ENCODE measurements at places on chromosomes 6 and 20.

DNA sequence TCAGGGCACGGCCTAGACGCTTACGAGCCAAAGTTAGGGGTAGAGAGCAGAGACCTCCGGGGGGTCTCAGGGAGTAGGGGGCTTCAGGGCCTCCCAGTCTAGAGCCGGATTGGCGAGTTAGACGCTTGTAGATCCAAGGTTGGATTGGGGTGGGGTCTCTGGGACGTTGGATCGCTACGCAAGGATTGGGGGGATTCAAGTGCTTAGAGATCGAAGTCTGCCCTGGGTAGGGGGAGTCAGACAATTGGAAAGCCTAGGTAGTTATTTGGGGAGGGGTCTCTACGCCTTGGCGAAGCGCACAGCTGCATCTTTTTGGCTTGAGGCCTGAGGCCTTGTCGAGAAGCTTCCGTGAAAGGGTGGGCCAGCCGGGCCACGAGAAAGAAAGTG is 469 bp downstream of the STX16 start:
- DNase-seq: no peak

- no peak for DNase-seq
Observed at GRCh38 chr20:41133709-41134361, 3.5 kb upstream of the PLCG1 start.

GRCh38 chr20:36472637-36473090 is 68.7 kb upstream of the MYL9 start:
- no peak for DNase-seq

DNA sequence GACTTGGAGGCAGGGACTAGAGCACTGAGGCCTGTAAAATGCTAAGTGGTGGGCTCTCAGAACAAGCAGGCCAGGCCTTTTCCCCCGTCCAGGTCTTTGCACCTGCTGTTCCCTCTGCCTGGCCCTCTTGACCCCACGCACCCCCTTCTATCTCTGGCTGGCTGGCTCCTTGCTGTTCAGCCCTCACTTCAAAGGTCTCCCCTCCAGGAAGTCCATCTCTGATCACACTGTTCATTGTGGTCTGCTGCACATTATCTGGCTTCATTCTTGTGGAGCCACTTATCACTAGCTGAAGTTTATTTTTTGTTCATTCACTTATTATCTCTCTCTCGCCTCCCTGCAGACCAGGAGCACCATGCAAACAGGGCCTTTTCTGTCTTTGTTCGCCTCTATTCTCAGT is 24.5 kb downstream of the SLC13A3 start:
- DNase-seq: no peak

DNA sequence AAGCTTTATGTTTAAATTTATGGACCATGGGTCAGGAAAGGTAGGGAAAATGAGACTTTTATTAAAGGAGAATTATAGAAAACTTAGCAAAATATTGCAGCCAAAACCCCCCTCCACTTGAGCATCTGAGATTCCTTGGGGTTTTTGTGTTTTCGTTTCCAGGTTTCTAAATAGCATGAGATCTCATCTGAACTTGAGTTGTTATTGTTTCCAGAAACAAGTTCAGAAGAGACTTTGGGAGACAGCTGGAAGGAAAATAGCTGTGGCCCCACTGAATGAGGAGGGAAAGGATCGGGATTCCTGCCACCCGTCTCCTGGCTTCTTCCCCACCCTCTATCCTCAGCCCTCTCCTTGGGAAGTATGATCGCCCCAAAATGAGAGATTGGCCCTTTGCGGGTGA is 75.5 kb downstream of the TBC1D7 start:
- no peak for DNase-seq

DNA sequence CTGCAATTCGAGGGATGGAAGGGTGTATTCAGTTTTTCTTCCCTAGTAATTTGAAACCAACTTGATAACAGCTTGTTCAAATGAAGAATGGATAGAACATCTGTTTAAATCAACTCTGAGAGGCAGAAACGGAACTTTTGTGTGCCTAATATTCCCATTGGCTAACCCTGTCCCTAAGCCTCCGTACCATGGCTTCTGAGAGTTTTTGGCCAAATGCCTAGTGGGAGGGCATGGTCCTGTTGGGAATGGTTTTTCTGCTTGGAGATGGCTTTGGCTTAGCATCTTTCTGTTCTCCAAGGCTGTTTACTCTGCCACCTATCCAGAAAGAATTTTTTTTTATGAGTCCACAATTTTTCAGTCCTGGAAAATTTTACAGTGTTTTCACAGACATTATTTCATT is 126.7 kb upstream of the MLIP start:
- no peak for DNase-seq

DNA sequence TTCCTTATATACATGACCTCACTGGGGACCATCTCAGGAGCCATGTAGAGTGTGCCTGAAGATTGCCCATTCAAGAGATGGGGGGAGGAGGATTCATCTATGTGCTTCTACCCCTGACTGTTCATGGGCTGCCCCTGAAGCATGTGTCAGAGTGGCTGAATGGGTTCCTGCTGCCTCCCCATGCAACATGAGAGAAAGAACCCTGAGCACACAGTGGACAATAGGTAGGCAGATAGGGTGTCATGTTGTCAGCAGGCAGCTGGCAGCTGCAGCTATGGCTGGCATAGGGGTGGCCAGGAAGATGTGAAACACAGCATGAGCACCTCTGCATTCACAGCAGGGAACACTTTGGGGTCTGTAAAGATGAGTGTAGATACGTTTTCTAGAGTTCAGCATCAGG is 208.4 kb upstream of the CNR1 start:
- no peak for DNase-seq

All from astrocyte of the cerebellum (primary cell).